ENCODE measurements at places on chromosomes 7 and 10.

DNA sequence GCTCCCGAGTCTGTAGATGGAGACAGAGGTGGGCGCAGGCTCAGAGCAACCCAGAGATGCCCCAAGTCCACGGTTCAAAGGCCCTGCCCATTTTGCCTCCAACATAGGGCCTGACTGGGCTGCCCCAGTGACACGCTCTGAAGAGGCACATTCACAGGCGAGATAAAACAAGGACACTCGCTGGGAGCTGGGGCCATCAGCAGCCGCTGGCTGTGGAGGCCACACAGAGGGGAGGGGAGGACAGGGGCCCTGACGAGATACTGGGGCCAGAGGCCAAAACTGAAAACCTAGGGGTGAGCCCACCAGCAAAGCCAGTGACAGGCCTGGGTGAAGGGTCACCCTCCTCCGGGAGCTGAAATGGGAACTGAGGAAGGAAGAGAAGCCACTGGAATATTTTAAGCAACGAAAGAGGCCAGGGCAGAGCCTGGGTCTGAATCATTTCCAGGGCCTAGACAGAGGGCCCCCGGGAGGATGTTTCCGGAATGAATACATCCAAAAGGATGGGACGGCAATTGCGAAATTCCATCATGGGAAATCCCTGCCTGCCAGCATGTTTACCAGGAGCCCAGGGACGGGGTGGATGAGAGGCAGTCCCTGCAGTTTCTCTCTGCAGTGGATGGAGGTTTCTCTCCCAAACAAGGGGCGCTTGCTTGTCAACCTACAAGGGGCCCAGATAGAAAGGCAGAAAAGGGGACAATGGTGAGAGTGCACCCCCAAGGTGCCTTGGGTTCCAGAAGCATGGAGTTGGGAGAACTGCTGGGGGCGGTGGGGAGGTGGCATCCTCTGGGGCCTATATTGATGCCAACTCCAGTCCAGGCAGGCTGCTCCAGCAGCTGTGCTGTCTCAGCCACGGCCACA lies 29.0 kb upstream of the HSPA12A start:
- DNase-seq = no peak

- no peak for DNase-seq
Observed at GRCh38 chr10:93515071-93516005, 18.9 kb downstream of the CEP55 start.

GRCh38 chr7:106778656-106779250 lies 86.3 kb upstream of the PIK3CG start:
- no peak for DNase-seq

- DNase-seq = no peak
Observed at GRCh38 chr7:112201411-112201810, 4.8 kb downstream of the DOCK4 start.

- DNase-seq = no peak
Observed at GRCh38 chr10:13776861-13777311, 190.1 kb downstream of the PRPF18 start.

Measured in NCI-H526 treated with DMSO at 0.1 percent for 48 hours (cell line).